Suppressor macrophage treated with lipopolysaccharide for 4 hours (primary cell): ENCODE measurements at places on chromosomes 2 and 18.
A peak's percentile ranks its signal among the peaks of the same experiment; 100 is the strongest.

GRCh38 chr2:118687698-118688097 is 159.8 kb downstream of the EN1 start:
- no peak for DNase-seq

GRCh38 chr2:53813151-53813550 is 26.3 kb downstream of the ERLEC1 start:
- DNase-seq: no peak

- DNase-seq: peak; percentile 97
Observed at GRCh38 chr2:68828887-68829708, 42.1 kb downstream of the BMP10 start.

- no peak for DNase-seq
Observed at GRCh38 chr2:2328848-2329247, 2.2 kb downstream of the MYT1L start.
